NCI-H2081 treated with DMSO at 0.1 percent for 48 hours (cell line): ENCODE measurements at places on chromosomes 16 and 17.

DNA sequence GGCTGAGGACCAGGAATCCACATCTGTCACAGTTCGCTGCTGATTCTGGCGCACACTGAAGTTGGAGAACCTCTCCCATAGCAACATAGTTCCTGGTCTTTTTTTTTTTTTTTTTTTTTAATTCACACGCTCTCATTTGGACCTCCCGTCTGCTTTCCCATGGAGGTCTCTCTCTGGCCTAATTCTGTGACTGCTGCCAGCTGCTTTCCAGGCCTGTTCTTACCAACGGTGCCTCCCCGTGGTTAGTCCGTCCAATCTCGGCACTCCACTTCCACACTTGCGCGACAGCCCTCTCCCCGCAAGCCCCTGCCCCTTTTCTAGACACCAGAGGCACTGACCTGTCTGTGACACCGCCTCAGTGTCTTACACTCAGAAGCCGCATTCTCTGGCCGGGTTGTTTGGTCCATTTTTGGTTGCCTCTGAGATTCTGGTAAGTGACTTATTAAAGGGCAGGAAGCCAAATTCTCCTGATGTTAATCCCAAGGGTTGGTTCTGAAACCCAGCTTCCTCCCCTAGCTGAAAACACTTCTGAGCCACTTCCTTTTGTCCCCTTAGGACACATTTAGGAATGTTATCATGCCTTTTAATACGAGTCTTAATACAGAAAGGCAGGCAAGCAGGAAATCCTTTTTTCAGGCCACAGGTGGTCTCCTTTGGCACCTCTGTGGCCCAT, 1.1 kb upstream of the AKTIP start:
- DNase-seq: no peak

DNA sequence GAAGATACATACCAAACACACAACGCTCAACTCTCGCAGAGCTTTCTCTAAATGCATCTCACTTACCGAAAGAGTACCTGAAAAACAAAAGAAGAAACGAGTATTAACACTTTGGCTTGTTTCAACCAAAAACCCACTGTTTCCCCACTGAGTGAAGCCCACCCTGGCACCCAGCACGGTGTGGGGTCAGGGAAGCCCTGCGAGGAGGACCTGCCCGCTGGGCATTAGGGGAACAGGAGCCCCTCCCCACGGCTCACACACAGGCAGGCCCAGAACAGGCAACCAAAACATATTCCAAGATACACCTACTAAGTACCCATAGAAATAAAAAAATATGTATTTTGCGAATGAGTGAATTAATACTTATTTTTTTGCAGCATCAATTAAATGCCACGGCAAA, 36.6 kb downstream of the LMF1 start:
- DNase-seq: no peak

GRCh38 chr17:57869617-57870282, 19.9 kb upstream of the MRPS23 start:
- no peak for DNase-seq

- no peak for DNase-seq
Observed at GRCh38 chr16:27676839-27677238, 126.9 kb downstream of the KATNIP start.

- DNase-seq: no peak
Observed at GRCh38 chr17:29973005-29973404, 31.6 kb downstream of the EFCAB5 start.

GRCh38 chr16:2372684-2373083, 32.2 kb upstream of the ABCA3 start:
- no peak for DNase-seq

DNA sequence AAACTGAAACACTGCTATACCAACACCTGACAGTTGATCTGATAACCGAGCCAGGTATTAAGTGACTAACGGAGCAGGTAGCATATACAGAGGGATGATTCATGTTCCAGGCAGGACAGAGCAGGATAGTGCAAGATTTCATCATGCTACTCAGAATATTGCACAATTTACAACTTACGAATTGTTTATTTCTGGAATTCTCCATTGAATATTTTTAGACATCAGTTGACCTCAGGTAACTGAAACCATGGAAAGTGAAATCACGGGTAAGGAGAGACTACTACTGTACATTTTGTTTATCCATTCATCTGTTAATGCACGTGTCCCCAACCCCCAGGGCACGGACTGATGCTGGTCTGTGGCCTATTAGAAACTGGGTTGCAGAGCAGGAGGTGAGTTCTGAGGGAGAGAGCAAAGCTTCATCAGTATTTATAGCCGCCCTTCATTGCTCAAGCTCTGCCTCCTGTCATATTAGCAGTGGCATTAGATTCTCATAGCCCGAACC, 14.5 kb upstream of the PPM1E start:
- DNase-seq: no peak

- DNase-seq: no peak
Observed at GRCh38 chr16:2785101-2785991, 2.0 kb downstream of the PRSS33 start.

DNA sequence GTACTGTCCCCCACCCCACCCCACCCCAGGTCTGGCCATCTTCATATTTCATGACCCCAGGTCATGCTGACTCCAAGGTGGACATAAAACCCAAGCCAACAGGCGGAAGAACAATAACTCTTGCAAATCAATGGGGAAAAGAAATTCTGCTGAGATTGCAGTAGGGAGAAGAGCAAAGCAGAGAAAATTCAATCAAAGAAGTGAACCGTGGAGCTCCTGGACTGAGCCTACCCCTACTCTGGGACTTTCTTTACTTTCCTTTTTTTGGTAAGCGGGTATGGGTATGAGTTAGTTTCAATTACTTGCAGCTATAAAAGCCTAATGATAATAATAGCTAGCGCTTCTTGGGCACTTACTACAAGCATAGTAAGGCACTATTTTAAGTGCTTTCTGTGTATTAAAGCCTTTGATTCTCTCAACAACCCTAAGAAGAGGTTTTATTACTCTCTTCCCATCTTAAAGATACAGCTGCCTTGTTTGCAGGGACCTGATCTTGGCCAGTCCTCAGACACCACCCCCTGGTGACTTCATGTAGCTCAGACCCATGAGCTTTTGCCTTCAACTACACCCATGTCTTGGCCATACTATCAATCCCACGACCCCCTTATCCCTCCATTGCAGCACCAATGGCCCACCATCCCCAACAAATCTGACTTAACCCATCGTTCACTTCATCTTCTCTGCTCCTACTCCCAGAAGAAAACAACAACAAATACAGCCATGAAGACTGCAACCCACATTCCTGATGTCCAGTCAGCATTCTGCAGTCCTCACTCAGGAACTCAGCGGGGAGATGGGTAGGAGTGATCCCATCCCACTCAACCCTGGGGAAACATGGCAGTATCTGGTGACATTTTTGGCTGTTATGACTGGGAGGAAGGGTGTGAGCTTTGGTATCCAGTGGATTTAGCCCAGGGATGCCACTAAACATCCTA, 4.4 kb downstream of the GGA2 start:
- no peak for DNase-seq

DNA sequence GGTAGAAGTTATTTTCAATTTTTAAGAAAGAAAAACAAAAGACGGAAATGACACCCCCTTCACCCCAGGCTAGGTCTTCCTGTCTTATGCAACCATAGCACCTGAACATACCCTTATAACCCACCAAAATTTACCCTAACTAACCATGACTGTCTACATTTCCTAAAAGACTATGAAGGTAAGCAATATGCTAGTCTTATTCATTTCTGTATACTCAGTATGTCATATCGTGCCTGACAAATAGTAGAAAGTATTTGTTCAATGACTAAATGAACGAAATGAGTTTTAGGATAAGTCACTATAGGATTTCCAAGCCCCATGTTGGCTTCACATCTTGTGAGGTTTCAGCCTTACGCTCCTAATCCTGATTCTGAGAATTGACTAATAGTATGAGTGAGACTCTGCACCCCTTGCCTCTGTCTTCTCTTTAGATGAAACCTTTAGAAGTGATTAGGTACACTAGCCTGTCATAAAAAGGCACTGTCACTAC, 6.5 kb downstream of the ADAT1 start:
- no peak for DNase-seq

- no peak for DNase-seq
Observed at GRCh38 chr16:72015124-72015523, 6.6 kb downstream of the DHODH start.

- no peak for DNase-seq
Observed at GRCh38 chr17:74245871-74246270, 28.2 kb upstream of the DNAI2 start.

DNA sequence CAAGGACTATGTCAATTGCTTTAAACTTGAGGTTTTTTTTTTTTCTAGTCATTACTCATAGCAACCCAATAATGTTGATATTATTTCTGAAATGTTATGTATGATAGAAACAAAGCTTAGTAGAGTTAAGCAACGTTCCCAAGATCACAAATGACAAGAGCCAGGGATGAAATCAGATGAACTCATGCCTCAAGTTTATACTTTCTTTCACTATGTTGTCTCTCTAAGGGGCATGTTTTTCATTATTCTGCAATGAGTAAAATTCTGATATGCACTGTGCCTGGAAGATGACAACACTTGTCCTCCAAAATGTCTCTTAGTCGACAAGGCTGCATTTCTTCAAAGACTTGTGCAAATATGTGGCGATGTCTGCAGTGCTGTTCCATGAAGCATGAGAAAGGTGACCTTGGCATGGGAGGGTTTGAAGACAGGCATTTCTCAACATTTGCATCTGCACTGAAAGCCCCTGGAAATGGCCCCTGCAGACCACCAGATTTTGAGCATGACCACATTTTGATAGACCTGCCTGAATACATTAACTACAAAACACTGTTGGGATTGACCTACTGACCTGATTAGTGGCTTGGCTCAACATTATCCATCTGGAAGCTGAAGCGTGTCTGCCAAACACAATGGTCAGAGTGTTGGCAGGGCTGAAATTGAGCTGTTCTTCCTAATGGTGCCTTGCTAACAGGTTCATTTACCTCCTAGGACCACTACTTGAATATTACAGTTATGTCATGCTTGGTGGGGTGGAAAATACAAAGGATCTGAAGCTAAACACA, 1027.5 kb downstream of the CDH11 start:
- DNase-seq: no peak

GRCh38 chr16:15043344-15043743, 12.5 kb downstream of the NTAN1 start:
- no peak for DNase-seq

- DNase-seq: no peak
Observed at GRCh38 chr16:56645311-56645710, 6.4 kb upstream of the MT1B start.

- no peak for DNase-seq
Observed at GRCh38 chr16:4314532-4315185, 1.2 kb upstream of the GLIS2 start.

DNA sequence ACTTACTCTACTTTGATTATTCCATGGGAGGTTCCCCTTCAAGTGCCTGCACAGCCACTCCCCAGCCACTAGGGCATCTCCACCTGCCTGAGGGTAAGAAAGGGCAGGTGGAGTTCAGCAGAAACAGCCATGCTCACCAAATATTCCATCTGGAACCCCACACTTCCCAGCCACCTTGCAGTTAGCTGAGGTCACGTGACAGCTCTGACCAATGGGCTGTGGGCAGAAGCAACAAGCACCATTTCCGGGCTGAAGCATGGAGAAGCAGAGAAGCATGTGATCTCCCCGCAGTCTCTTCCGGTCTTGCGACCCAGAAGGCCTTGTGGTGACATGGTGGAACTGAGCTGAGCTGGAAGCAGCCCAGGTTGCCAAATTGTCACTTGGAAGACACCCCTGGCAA, 108.6 kb downstream of the CCT6B start:
- DNase-seq: no peak

- DNase-seq: no peak
Observed at GRCh38 chr17:75749545-75750389, 15.2 kb downstream of the GALK1 start.

- no peak for DNase-seq
Observed at GRCh38 chr16:61579195-61579594, 457.0 kb downstream of the CDH8 start.

- DNase-seq: no peak
Observed at GRCh38 chr16:73891129-73891542, 405.5 kb upstream of the PSMD7 start.

- no peak for DNase-seq
Observed at GRCh38 chr16:75578212-75578611, 12.0 kb downstream of the GABARAPL2 start.

DNA sequence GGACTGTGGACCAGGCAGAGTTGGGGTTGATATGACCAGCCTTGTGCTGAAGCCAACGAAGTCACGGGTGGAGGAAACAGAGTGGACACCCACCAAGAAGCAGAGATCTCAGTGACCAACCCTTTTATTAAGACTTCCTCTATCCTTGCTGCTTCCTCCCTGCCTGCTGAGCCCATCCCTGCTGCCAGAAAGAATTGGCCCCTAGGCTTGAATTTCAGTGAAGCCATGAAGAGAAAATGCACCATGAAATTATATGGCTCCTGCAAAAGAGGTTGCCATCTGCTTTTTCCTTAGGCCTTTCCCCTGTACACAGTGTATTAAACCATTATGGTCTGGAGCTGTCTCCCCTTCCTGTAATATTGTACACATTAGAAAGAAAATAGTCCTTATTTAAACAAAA, 246.7 kb downstream of the HS3ST3B1 start:
- no peak for DNase-seq

DNA sequence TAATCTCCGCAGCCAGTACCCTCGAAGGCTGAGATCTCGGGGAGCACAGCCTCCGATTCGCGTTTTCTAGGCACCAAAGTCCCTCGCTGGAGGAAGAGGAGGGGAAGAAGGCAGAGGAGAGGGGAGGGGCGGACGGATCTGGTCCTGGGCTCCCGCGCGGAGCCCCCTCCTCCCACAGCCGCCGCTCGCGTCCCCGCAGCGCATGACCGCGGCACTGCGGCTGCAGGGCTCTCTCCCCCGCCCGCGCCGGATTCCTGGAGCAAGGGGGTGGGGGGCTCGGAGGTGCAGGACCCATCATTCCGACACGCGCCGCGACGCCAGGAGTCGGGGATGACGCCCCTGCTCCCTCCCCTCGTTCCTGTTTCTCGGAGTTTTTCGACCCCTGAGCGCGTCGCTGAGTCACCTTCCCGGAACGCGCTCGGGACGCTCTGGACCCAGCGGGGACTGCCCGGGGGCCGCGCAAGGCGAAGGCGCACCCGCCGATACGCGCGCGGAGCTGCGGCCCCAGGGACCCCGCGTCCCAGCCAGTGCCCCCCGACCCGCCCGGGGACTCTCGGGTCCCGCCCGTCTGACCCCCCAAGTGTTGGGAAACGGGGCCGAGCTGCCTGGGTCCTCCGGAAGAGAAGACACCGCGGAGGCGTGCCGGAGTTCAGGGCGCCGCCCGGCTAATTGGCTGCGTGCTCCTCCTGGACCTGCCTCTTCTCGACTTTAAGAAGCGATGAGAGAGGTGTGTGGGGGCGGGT, 1.4 kb upstream of the SPHK1 start:
- DNase-seq: no peak

- DNase-seq: no peak
Observed at GRCh38 chr17:78532922-78533640, 44.1 kb downstream of the DNAH17 start.
